ENCODE measurements at places on chromosomes 3 and 15.

GRCh38 chr3:108118038-108118768 lies 27.4 kb upstream of the CD47 start:
- DNase-seq: no peak

GRCh38 chr3:177929310-177929709 lies 606.9 kb upstream of the KCNMB2 start:
- DNase-seq: no peak

- no peak for DNase-seq
Measured at GRCh38 chr3:158700559-158700958, 28.1 kb upstream of the LXN start.

DNA sequence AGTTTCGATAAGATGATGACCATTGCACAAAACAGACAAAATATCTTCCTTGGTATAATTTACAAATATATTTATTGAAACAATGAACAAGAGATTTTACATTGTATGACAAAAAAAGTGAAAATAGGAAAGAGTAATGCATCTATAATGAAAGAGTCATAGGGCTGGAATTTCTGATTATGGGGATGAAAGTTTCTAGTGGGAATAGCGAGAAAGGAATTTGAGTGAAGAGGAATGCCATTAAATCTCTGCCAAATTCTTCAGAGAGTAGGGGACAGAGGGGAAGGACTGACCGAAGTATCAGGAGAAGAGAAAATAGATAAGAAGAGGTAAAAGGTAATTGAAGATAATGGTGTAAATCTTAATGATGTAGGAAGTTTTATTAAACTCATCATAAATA lies 125.4 kb downstream of the VGLL3 start:
- no peak for DNase-seq

- no peak for DNase-seq
Measured at GRCh38 chr3:193812791-193813500, 219.9 kb downstream of the OPA1 start.

- no peak for DNase-seq
Measured at GRCh38 chr3:104856741-104857140, 510.0 kb upstream of the ALCAM start.

DNA sequence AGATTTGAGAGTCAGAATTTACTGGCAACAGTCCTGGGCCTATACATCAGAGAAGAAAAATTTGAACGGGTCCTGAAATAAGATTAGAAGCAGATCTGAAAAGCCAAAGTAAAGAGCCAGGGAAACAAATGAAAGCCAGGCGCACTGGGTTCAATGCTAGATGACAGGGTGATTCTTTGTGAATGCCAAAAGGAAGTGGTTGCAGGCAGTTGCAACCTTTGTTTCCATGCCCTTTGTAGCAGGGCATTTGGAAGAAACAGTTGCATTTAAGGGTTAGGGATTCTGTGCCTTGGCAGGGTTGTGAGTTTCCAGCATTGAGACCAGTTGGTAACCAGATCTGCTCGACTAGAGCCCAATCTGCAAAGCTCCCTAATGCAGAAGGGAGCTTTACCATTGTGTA lies 36.4 kb upstream of the MTHFS start:
- no peak for DNase-seq

DNA sequence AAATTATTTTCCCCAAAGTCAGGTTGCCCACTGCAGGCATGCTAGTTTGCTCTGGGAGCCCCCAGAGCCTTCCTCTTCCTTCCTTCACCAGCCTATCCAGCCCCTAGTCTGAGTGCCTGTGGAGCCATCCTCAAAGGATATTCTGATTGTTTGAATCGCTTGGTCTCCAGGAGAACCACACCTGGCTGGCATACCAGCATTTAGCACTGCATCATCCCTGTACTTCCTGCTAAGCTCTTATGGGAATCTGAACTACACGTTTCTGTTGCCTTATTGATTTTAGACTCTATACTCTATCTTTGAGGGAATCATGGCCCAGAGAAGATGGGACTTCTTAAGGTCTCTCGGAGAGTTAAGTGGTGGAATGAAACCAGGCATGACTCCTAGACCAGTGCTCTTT lies 26.3 kb downstream of the ZBTB38 start:
- DNase-seq: no peak

DNA sequence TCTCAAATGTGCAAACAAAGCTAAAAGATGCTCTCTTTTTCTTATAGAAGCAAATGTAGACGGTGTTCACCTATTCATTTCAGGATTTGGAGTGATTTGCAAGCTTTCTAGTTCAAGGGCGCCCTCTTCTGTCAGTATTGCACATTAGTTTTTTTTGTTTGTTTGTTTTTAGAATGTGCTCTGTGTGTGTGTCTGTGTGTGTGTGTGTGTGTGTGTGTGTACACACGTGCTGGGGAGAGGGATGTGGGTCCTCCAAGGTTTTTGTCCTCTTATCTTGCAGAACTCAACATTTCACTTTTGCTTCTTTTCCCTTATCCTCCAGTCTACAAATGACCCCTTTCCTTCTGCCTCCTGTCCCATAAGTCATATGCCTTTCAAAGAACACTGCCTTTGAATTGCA lies 23.5 kb downstream of the DNAH1 start:
- DNase-seq: peak; percentile 13

DNA sequence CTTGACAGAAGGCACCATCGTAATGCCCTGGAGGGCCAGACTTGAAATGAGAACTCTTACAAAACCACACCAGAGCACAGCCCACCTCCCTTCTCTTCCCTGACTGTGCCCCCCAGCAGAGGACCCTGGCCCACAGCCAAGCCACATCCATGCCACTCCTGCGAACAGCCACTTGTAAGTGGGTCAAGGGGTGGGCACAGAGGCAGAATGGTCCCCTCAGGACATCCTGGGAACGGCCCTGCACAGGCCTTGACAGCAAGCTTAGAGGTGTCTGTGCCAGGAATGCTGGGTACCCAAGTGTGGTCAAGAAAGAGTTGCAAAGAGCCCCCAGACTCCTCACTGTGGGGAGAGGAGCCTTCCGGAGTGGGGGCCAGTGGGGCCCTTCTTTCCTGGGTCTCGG lies 33.3 kb downstream of the HCN4 start:
- no peak for DNase-seq

DNA sequence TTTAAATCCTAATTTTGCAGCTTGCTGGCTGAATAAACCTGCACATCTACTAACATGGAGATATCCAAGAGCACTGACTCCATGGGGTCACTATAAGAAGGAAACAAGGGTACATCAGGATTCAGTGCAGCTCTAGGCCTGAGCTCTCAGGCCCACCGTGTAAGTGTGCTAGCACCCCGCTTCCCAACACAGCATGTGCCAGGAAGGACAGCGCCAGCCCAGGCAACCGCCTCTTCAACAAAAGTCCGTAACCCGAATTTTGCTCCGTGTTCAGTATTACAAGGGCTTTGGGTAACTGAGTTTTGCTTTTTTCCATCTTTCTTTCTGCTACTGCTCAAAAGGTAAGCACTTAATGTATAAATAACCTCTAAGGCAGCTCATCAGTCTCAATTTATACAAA lies 89.8 kb downstream of the LRIG1 start:
- DNase-seq: no peak

GRCh38 chr3:43294975-43295374 lies 8.6 kb downstream of the SNRK start:
- no peak for DNase-seq

DNA sequence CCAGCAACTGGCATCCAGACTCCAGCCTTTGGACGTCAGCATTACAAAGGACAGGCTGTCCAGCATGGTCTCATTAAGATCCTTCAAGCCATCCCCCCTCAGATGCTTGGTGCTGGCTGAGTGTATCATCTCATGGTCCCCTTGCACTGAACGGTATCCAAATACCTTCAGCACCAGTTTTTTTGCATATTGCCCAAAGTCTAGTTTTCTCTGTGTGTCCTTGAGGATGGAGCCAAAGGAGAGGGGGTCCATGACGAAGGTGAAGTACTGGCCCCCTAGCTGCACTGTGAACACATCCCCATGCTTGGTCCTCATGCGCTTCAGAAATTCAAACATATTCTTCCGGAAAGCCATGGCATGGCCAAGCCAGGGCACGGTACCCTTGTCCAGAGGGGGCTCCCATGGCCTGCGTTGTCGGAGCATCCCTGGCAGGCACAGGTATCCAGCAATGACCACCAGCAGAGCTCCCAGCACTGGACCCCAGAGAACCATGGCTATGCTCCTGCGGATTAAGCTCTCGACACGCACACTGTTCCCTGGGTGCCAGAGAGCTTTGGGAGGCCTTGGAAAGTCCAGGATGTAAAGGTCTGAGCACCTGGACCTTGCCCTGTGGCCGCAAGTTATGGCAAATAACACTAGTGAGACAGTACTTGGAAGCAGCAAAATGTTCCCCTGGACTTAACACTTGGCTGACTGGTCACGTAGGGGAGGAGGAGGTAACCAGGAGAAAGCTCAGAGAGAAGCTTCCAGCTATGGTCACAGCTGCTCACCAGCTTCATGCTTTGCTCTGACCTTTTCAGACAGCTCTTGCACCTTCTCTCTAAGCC lies at the start of gene CYP8B1:
Gene CYP8B1 (minus strand): TSS at position 555 of the 827 bp plus-strand sequence. CDS start 63 bp downstream, at position 492.
- DNase-seq: no peak

- peak; percentile 51 for DNase-seq
Measured at GRCh38 chr15:74635228-74635627, 19.6 kb downstream of the CLK3 start.

- DNase-seq: no peak
Measured at GRCh38 chr15:65804252-65804931, 12.3 kb upstream of the DENND4A start.

DNA sequence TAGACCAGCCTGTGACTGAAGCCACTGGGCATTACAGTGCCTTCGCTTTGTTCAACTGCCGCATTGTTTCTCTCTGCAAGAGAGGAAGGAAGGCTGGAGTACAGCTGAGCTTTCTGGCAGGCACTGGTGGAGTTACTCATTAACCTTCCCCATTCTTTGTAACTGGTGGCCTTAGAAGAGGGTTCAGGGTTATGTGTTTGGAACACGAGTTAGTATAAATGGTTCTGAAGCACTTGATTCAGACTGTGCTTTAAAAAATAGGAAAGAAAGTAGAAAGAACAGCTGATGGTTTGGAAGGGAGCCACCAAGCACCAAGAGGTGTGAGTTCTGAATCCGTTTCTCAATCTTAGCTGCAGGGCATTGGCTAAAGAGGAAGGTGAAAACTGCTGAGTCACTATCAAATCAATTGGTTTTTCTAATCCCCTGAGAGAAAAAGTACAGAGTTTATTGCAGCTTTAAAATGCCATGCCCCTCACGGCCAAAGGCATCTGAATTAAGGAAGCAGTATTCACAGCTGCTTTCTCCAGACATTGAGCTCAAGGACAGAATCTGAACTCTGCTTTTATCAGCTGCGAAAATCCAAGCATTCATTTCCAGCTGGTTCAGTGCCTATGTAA lies 3.6 kb downstream of the HGD start:
- DNase-seq: no peak

DNA sequence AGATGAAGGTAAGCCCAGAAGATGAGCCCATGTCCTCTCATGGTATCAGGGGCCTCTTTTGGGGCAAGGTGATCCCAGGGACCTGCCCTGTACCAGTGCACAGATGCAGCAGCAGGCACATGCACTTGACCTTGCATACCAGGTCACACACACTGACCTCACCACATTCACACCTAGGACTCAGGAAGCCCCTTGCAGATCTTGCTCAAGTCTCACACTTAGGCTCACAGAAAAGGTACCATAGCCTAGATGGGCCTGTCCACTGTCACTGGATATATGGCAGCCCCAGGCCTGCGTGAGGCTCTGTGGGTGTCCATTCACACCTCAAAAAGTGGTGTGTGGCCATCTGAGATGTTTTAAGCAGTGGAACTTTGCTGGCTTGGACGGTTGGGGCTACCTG lies 58.7 kb downstream of the CACNA2D2 start:
- no peak for DNase-seq

- no peak for DNase-seq
Measured at GRCh38 chr3:164209363-164209762, 868.9 kb downstream of the SI start.

DNA sequence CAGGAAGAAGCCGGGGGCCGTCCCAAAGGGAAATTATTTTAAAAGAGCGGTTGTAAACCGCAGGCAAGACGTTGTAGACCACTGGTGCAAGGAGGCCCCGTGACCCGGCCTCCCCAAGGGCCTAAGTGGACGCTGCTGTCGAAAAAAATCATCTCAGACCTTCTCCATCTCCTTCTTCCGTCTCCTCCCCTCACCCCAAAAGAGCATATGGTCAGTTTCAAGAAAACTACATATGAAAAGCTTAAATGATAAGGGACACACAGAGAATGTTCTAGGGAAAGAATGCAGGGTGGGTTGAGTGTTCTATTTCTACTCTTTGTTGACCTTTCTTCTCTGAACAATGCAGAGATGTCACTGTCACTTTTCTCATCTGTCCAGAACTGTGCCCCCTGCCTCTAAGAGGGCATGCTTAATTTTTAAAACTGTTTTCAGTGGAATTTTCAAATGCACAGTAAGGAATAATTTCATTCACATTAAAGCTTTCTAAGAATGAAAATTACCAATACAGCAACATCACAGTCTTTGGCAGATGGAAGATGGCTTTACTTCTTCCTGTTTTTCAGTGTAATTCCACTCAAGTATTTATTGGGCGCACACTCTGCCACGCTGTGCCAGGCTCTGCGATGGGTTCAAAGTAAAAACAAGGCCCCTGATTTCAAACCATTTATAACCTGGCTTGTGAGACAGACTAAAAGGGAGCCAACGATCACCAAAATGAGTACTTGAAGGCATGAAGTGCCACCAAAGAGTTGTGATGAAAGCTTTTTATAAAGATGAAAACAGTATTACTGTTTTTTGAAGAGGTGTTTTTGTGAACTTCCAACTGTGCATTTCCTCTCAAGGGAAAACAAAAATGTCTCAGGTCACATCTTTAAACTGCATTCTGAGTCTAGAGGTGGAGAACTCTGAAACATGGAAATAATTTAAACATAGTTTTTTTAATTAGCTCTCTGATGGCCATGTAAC lies 891 bp upstream of the TOP2B start:
- no peak for DNase-seq

DNA sequence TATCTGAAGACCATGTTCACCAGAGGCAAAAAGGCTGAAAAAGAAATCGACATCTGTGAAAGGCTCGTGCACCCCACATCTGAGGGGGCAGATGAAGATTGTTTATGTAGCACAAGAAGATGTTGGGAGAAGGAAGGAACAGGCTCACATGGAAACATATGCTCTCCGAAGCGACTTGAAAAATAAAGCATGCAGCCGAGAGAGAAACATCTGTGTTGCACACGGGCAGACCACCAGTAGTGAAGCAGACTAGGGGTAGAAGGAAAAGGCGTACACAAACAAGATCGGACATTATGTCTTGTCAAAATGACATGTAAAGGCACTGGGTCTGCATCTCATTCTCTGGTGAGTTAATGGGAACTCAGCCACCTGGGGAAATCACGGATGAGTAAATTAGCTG lies 356.5 kb downstream of the ZIC4 start:
- no peak for DNase-seq

- DNase-seq: no peak
Measured at GRCh38 chr15:79208179-79208578, 74.3 kb upstream of the ANKRD34C start.

GRCh38 chr15:70084461-70084860 lies 13.3 kb downstream of the TLE3 start:
- no peak for DNase-seq
